ENCODE measurements at places on chromosomes 4 and X.

- DNase-seq, result peak; percentile 57
These were observed 158.2 kb upstream of the MAP3K15 start for GRCh38 chrX:19673375-19674040.

- no peak for DNase-seq
These were observed 8.2 kb upstream of the VGLL1 start for GRCh38 chrX:136523770-136524169.

DNA sequence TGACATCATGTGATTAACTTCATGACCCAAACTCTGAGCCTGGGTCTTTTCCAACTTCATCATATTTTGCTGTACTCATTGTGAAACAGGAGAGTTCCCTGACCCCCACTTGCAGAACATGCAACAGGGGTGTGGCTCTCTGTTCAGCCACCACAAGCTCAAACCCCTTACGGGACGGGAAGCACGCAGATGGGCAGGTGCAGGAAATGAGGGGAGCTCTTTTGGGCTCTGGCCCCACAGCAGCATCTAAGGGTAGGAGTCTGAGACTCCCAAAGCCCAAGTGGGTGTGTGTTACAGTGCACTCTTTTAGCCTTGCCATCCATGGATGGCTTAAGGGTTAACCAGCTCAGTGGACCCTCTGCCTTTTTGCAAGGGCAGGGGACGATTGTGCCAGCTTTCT lies 599.5 kb upstream of the SMIM31 start:
- no peak for DNase-seq

DNA sequence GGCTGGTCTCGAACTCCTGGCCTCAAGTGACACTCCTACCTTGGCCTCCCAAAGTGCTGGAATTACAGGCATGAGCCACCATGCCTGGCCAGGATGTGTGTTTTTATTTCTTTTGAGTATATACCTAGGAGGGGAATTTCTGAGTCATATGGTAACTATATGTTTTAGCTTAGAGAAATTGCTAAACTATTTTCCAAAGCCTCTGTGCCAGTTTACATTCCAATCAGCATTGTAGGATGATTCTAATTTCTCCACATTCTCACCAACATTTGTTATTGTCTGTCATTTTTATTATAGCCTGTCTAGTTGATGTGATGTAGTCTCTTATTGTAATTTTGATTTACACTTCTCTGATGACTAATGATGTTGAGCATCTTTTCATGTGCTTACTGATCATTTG lies 1576.0 kb downstream of the RPA4 start:
- DNase-seq, result no peak

DNA sequence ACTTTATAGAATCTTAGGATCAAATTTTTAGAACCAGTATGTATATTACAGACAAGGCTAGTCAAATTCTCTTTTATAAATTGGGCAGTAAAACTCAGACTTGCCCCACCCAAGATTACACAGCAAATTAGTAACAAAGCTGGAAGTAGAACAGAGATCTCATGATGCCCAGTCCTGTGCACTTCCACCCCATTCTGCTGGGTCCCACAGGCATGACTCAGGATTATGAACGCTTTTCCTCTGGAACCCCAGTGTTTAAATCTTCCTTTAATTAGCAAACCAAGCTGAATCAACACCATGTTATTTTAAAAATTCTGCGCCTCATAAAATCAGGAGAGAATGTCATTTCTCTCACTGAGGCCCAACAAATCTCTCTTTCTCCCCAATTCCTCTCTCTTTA lies 1.5 kb upstream of the IL13RA2 start:
- DNase-seq, result no peak

- no peak for DNase-seq
These were observed 115.2 kb upstream of the LRPAP1 start for GRCh38 chr4:3647421-3647820.

DNA sequence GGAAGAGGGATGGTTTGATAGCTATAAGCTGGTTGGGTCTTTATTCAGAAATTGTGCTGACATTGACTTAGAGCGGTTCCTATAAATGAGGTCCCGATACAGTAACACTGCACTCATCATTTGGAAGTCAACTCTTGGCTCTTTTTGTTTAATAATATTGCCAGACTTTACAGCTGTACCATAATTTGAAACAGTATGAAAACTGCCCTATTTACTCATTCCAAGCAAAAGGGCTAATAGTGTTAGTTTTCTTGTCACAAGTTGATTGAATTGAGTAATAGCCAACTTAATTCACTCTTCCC lies 128.4 kb upstream of the LIMCH1 start:
- DNase-seq, result no peak

DNA sequence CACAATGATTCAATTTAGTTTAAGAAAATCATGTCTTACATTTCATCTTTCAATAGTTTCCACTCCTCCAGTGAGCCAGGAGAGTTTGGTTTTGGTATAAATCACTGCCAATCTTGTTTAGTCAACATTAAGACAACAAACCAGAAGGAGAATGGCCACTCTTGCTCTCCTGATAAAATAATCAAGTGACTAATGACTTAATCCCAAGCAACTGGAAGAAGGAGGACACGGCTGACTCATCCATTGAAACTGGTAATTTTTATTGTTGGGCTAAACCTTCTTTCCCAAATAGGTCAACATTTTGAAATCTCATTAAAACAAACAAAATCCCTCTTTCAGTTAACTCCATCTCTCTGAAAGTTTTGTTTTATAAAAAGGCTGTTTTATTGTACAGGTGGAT lies 230.2 kb downstream of the CLCN4 start:
- DNase-seq, result no peak

GRCh38 chr4:126710935-126711334 lies 921.8 kb upstream of the INTU start:
- no peak for DNase-seq

- peak; percentile 57 for DNase-seq
These were observed 720 bp upstream of the STK26 start for GRCh38 chrX:132022198-132022966.

- no peak for DNase-seq
These were observed 173.7 kb downstream of the GPAT3 start for GRCh38 chr4:83709627-83710026.

- DNase-seq, result no peak
These were observed 5.8 kb upstream of the TMEM31 start for GRCh38 chrX:103704863-103705262.

GRCh38 chr4:146638786-146639505 lies at the start of gene POU4F2:
TSS of gene POU4F2 (plus strand) at chr4:146638893. CDS start at chr4:146639141, 248 bp downstream.
- no peak for DNase-seq

DNA sequence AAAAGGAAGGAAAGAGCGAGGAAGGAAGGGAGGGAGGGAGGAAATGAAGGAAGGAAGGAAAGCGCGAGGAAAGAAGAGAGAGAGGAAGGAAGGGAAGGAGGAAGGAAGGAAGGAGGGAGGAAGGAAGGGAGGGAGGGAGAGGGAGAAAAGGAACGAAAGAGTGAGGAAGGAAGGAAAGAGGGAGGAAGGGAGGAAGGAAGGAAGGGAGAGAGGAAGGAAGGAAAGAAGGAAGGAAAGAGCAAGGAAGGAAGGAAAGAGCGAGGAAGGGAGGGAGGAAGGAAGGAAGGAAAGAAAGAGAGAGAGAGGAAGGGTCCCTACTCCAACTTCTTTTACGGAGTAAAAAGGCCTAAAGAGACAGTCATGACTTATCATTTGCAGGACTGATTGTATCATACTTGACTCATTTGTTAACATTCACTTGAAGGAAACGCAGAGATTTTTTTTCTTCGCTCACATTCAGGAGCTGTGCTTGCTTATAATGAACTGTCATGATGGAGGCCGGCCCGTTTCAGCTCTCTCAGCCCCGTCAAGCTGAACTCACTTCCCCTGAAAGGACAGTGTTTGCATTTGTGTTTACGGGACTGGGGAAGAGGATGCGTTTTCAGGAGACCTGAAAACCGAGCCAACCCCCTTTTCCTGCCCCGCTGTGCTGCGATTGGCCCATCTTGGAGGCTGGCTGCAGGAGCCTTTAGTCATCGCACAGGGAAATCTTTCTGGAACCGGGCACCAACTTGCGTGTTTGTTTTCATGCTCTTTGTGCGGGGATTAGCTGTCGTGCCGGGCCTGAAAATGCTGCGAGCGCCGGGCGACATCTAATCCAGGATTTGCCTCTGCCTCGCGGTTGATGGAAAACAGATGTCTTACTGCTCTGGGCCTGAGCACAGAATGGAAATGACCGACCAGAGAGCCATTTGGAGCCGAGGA lies 17.8 kb downstream of the TRIM2 start:
- DNase-seq, result no peak

GRCh38 chr4:144572660-144573059 lies 73.3 kb upstream of the HHIP start:
- DNase-seq, result peak; percentile 7

- no peak for DNase-seq
These were observed 17.7 kb downstream of the IL3RA start for GRCh38 chrX:1354036-1355019.

- DNase-seq, result no peak
These were observed 219.1 kb downstream of the SHROOM3 start for GRCh38 chr4:76654084-76654483.

- peak; percentile 16 for DNase-seq
These were observed 483.6 kb downstream of the SH2D1A start for GRCh38 chrX:124829930-124830329.

DNA sequence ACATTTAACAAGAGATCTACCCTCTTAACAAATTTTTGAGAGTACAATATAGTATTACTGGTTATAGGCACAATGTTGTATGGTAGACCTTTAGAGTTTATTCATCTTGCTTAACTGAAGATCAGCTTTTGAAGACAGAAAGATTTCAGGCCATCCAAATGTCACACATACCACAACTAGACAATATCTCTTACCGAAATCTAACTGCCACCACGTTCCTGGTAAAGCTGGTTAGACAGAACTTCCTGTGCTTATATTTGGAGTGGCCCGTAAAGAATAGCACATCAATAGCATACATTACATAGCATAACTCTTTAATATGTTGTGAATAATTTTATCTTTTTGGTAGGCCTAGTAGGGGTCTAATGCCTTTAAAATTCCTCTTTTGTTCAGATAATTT lies 29.8 kb upstream of the ARHGEF6 start:
- DNase-seq, result peak; percentile 9

GRCh38 chrX:136586386-136586785 lies 54.4 kb downstream of the VGLL1 start:
- DNase-seq, result peak; percentile 4

DNA sequence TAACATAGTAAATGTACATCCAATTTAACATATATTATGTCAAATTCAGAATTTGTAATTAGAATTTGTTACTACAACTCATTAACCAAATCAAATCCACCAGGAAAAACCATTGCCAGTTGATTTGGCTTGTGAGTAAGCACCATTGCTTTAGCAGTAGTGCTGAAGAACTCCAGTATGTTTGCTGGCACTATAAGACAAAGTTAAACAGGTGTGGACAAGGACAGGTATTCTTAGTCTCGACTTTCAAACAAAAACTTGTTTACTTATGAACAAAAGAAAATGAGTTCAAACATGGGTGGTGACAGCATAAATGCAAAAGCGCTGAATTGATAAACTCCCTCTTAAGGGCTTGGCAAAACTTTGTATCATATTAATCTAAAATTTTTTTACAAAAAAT lies 1.3 kb upstream of the ADH7 start:
- DNase-seq, result no peak

GRCh38 chrX:49184294-49185281 lies 1.6 kb downstream of the PRICKLE3 start:
- peak; percentile 86 for DNase-seq

- peak; percentile 47 for DNase-seq
These were observed 42.4 kb downstream of the DCUN1D4 start for GRCh38 chr4:51885363-51885762.

- DNase-seq, result peak; percentile 42
These were observed 69.3 kb downstream of the BMP2K start for GRCh38 chr4:78845472-78845871.

GRCh38 chr4:108738003-108738706 lies 24.7 kb downstream of the ETNPPL start:
- no peak for DNase-seq

- no peak for DNase-seq
These were observed 61.9 kb downstream of the TSC22D3 start for GRCh38 chrX:107713543-107714205.

- no peak for DNase-seq
These were observed 129.4 kb upstream of the ACSL4 start for GRCh38 chrX:109862433-109862832.

- no peak for DNase-seq
These were observed 412.7 kb downstream of the KCNIP4 start for GRCh38 chr4:21535898-21536297.

DNA sequence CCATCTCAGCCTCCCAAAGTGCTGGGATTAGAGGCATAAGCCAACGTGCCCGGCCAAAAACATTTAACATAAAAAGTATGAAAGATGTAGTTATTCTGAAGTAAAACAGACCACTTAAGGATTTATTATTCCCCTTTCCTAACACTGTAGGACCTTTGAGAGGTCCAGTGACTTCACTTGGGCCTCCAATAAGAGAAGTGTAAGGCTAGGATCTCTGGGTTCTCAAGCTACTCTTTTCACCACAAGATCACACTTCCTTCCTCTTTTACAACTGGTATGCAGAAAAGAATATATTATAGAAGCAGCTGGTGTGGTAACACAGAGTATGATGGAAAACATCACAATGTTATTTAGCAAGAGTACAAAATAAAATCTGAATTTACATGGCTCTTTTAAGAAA lies 30.2 kb upstream of the CCNG2 start:
- DNase-seq, result peak; percentile 83

GRCh38 chr4:6753103-6753560 lies 29.4 kb upstream of the KIAA0232 start:
- no peak for DNase-seq

DNA sequence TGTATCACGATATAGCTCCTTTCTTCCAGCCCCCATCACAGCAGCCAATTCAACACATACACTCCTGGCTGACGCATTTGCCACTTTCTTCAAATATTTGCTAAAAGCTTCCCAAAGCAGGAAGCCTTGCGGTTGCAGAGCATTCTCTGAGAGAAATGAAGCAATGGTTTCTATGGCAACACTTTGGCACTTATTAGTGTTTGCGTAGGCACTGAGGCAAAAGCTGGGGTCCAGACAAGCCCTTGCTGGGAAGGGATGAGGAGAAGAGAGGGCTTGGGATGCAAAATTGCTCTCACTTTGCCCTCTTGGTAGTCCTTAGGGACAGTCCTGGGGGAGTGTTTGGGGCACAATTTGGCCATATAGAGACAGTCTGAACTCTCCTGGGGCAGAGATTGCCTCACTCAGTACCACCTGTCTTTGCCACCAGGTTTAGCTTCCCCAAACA lies 55.0 kb upstream of the PAK3 start:
- DNase-seq, result peak; percentile 80

GRCh38 chr4:56530269-56531148 lies 24.9 kb downstream of the ARL9 start:
- peak; percentile 59 for DNase-seq

GRCh38 chrX:106899276-106899675 lies 3.9 kb downstream of the RIPPLY1 start:
- DNase-seq, result no peak

DNA sequence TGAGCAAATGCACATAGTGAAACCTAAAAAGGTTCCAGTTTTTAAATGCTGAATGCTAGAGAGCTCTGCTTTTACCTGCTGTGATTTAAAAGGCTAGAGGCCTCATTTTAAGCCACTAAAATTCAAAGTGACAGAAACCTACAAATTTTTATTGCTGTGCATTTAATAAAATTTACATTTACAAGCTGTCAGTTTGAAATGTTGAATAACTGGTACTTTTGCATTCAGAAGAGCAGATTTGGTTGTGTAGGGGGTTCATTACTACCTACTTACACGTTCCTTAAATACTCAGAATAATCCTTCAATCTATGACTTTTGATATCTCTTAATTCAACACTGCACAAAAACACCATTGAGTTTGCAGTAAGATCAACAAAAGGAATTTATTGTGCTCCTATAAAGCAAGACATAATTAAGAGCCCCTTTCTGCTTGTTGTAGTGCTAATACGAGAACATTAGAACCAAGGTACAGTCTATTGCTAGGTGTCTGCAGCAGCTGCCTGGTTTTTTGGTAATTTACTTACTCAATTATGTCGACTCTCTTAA lies 27.9 kb downstream of the NKX3-2 start:
- no peak for DNase-seq

- DNase-seq, result peak; percentile 81
These were observed 16.0 kb downstream of the MEPE start for GRCh38 chr4:87848622-87849351.

Measured in NB4 (cell line).